ENCODE measurements at places on chromosomes 1 and 21.

GRCh38 chr1:45647248-45648021, 23.6 kb upstream of the CCDC17 start:
- no peak for DNase-seq

GRCh38 chr1:228374711-228375577, 31.7 kb downstream of the TRIM11 start:
- DNase-seq, result no peak

DNA sequence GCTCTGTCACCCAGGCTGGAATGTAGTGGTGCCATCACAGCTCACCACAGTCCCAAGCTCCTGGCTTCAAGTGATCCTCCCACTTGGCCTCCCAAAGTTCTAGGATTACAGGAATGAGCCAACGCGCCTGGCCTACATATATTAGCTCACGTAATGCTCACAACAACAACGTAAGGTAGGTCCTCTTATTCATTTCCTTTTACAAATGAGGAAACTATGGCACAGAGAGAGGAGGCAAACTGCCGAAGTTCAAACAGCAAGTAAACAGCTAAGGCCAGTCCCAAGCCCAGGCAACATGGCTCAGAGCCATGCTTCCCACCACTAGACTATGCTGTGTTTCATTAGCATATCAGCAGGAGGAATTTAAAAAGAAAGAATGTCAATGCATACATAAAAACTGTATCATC, 284.4 kb downstream of the VAV3 start:
- no peak for DNase-seq

DNA sequence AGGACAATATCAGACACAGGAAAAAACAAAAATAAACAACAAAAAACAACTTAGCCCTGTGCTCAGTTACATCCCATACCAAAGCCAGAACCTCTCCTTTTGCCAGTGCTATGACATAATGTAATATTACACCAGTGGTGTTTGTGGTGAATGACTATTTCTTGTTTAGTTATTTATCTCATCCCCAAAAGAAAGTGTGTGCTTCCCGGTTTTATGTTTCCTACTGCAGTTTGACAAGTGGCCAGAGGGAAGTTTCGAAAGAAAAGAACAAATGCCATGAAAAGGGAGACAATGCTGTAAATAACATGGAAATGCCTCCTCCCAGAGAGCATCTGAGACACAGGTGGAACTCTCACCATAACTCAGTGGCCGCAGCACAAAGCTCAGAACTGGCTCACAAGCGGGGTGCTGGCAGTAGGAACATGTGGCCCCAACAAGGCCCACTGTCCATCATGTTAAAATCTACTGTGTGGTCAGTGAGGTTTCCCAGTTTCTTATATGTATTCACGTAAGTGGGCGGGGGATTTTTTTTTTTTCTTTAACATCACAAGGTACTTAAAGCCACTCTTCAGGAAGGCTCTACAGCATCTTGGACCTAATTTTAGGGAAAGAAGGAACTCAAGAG, 158.2 kb downstream of the BARHL2 start:
- DNase-seq, result no peak

DNA sequence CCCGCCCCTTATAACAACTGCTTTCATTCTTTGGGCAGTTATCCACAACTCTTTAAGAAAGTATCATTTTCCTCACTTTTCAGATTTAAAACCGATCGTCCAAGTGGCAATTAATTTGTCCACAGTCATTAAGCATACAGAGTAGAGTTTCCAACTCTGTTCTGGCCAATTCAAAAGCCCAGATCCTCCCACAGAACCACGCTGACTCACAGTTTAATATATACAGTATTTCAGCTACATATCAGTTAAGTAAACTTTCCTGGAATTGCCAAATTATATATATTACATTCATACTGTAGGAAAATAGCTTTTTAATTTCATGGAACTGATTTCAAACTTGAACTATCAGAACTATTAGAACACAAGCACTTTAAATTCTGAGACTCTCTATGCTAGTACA, 163.8 kb upstream of the ESRRG start:
- no peak for DNase-seq

- no peak for DNase-seq
Measured at GRCh38 chr21:37139902-37140301, 66.8 kb downstream of the TTC3 start.

DNA sequence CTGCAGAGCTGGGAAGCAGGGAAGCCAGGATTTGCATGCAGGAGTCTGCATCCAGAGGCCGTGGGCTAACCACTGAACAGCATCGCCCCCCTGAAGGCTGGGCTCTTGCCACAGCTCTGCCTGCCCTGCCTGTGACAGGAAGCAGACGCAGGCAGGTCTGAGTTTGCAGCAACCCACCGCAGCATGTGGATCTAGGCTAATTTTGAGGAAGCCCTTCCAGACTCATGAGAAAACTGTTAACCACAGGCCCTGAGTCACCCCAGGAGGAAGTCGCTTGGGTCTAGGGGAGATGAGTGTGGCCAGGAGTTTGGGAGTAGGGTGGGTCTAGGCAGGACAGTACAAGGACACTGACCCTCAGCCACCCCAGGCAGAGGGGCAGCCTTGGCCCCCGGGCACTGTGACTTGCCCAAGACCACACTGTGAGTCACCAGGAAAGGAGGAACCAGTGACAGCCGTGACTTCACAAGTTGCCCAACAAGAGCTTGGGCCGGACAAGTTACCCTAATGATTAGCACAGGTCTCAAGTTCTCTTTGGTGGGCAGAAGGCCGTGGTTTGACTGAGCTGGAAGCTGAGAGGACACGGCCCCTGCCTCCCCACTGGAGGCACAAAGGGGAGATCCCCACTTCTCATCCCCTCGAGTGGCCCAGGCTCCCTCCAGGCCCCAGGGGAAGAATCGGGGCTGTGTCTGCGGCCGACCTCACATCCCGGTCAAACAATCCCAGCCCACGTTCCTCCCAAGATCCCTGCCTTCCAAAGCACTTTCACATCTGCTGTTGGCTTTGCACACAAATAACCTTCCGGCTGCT, 826 bp downstream of the LAPTM5 start:
- peak; percentile 45 for DNase-seq

DNA sequence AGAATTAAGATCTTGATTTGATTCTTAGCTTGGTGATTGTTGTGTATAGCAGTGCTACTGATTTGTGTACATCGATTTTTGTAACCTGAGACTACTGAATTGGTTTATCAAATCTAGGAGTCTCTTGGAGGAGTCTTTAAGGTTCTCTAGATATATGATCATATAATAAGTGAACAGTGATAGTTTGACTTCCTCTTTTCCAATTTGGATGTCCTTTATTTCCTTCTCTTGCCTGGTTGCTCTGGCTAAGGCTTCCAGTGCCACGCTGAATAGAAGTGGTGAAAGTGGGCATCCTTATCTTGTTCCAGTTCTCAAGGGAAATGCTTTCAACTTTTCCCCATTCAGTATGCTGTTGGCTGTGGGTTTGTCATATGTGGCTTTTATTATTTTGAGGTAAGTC, 61.5 kb upstream of the LYST start:
- no peak for DNase-seq

GRCh38 chr21:44878053-44878982, 4.8 kb upstream of the PTTG1IP start:
- DNase-seq, result no peak

- DNase-seq, result no peak
Measured at GRCh38 chr21:45033791-45034555, 40.4 kb upstream of the ADARB1 start.

GRCh38 chr1:112905395-112906149, 50.4 kb downstream of the SLC16A1 start:
- no peak for DNase-seq

DNA sequence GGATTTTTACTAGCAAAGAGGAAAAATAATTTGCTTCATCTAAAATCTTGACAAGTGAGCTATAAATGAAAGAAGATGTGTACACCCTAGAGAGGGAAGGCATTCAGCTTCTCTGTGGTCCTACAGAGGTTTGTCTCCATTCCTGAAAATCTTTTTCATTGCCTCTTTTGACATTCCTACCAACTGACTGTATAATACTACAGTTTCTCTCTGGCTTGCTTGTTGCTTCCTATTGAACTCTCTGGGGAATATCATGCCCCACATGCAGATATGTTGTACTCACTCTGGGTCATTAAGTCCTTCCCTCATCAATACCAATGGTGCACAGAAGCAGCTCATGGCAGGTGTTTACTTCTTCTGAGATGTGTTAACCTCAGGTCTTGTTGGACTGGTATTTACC, 371.2 kb upstream of the PLXNA2 start:
- DNase-seq, result no peak

GRCh38 chr1:40692429-40692895, 958 bp downstream of the NFYC start:
- DNase-seq, result peak; percentile 4

DNA sequence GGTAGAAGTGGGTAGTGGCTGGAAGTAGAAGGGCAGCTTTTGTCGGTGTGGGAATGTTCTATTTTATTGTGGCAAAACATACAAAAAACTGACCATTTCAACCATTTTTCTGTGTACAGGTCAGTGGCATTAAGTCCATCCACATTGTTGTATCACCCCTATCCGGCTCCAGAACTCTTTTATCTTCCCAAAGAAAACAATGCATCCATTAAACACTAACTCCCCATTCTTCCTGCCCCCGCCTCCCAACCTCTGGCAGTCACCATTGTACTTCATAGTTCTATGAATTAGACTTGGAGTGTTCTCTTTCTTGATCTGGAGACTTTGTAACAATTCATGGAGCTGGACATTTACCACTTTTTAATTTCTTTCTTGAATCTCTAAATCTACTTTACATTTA, 55.7 kb downstream of the DEGS1 start:
- no peak for DNase-seq

GRCh38 chr1:53657891-53658396, 81.0 kb downstream of the GLIS1 start:
- DNase-seq, result no peak

- no peak for DNase-seq
Measured at GRCh38 chr1:67431869-67432578, 1.8 kb upstream of the SERBP1 start.

DNA sequence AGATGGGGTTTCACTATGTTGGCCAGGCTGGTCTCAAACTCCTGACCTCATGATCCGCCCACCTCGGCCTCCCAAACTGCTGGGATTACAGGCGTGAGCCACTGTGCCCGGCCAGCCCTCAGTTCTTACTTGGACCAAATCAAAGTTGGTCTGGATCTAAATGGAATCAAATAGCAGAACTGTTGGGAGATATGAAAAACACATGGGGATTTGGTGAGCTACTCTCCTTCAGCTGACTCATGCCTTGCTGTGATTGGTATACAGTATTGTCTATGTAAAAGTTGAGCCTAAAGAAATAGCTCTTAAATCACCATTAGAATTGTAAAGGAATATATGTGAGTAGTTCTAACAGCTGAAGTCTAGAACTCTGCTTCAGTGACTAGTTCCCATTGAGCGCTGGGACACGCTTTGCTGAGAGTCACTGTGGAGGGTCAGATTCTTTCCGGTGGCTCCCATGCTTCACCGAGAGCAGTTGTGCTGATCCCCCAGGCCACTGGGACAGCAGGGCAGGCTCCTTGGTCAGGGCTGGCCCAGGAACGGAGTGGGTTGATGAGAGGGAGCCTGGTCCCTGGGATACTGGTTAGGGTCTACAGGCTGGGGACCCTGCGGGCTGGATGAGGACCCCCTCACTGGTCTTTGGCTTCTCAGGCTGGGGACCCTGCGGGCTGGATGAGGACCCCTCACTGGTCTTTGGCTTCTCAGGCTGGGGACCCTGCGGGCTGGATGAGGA, 14.0 kb downstream of the PKNOX1 start:
- DNase-seq, result no peak

GRCh38 chr21:45147473-45148315, 73.3 kb downstream of the ADARB1 start:
- DNase-seq, result no peak

DNA sequence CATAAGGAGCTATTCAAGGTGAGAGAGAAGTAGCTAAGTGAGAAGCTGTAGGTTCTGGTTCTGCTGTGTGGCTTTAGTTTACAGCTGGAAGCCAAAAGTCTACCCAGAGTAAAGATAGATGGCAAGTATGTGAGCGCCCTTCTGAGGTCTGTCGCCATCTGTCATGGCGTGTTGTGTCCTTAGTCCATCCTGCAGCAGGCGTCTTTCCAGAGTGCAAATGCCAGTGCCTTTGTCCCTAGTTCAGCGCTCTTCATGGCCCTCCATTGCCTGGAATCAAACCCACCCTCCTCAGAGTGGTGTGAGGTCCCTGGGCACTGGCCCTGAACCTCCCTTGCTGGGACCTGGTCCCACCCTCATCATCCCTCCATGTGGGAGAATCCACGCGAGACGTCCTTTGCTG, 96.6 kb downstream of the ADARB1 start:
- DNase-seq, result no peak

DNA sequence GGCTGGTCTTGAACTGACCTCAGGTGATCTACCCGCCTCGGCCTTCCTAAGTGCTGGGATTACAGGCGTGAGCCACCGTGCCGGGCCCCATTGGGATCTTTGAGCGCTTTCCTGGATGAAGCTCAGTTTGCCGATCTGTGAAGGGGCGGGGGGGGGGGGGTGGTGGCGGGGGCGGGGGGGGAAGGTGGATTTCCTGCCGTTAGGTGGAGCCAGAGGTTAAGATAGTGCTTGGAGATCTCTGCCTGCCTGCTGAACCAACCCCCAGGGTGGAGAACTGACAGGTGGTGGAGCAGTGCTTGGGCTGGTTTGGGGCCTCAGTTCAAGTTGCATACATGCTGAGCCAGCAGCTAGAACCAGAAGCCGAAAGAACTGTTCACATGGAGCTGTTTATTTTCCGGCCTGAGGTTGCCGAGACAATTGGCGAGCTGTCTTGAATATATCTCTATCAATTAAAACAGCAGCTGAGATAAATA, 1.7 kb downstream of the TMCC2 start:
- peak; percentile 40 for DNase-seq

GRCh38 chr1:27577504-27578188, 26.3 kb downstream of the AHDC1 start:
- DNase-seq, result no peak

DNA sequence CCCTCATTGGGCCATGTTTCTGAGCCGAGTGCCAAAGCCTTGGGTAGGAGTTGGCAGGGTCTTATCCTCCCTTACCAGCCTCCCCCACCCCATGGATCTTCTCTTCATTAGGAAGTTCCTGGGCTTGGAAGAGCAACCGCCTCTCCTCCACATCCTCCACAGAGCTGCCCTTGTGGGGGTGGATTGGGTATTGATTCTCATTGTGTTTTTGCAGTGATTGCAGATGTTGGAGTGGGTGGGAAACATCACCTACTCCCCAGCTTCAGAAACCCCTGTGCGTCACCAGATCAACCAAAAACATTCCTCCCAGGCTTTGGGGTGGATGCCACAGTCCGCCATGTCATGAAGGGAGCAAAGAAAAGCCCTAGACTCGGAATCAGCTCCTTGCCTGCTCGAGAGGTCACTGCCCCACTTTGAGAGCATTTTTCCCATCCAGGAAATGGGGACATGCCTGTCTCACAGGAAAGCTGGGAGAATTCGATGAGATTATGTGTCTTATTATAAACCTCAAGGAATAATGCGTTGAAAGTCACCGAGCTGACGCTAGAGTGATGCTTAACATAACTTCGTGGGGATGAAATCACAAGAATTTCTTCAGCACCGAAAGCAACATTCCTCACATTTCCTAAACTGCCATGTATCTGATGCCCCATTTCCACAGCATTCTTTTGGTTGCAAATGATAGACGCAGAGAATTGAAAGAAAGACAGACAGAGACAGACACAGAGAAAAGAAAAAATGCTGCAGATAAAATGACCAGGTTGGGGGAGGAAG, 44.7 kb upstream of the ZBTB40 start:
- no peak for DNase-seq

All from stimulated activated CD8-positive, alpha-beta memory T cell treated with anti-CD3 and anti-CD28 coated beads, Interleukin-12 subunit alpha, Interleukin-12 subunit beta, amount 100 ng/mL, for 1 hour (primary cell).